ENCODE measurements at places on chromosomes 11 and 22.
A peak's percentile ranks its signal among the peaks of the same experiment; 100 is the strongest.

- peak; percentile 96 for DNase-seq
Observed at GRCh38 chr11:69497221-69497787, 15.8 kb downstream of the LINC01488 start.

DNA sequence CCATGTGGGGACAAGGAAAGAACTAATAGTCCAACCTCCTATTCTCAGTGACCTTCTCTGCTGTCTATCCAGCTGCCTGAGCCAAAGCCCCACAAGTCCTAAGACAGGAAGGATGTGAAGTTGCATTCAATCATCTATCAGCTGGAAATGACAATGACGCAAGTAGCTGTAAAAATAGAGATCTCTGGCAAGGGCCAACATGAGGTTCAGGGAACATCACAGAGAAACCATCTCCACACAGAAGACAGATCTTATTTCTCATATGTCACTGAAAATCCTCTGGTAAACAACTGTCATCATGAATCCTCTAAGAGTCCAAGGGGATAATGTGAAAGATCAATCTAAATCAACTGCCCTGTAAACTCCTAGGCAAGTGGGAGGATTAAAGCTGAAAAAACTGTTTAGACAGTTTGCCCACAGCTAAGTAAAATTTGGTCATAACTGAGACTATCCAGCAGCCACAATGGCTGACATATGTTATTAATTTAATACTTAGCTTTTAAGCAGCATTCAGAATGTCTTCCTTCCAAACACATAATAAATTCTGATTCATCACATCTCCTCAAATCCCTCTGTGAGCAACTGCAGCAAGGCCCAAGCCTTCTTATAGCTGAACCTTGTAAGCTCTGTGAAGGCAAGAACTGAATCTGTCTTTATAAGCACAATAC is 52.1 kb downstream of the ALG9 start:
- peak; percentile 98 for DNase-seq

DNA sequence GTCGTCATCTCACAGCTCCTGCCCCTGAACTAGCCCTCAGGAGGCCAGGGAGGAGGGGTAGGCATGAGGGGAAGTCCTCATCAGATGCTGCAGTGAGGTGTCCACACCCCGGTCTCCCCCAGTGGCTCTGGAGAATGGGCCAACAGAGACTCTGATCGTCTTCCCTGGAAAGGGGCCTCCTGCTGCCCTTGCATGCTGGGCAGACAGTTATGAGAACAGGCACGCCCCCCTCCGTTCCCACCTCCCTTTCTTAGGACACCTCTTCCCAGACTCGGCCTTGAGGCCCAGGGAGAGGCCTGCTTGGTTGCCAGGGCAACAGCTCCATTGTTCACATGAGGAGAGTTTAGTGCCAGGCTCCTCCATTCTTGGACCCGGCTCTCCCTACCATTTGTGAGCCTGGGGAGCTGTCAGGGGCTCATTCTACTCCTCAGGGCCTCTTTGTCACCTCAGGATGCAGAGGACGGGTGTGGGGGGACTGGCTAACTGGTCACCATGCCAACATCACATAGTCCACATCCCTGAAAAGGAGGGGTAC is 157.7 kb downstream of the TTC17 start:
- no peak for DNase-seq

GRCh38 chr11:2570841-2571597 is 126.2 kb downstream of the KCNQ1 start:
- DNase-seq: no peak

- no peak for DNase-seq
Observed at GRCh38 chr22:39185601-39186012, 33.1 kb upstream of the CBX7 start.

- no peak for DNase-seq
Observed at GRCh38 chr11:88464528-88464927, 127.0 kb upstream of the CTSC start.

DNA sequence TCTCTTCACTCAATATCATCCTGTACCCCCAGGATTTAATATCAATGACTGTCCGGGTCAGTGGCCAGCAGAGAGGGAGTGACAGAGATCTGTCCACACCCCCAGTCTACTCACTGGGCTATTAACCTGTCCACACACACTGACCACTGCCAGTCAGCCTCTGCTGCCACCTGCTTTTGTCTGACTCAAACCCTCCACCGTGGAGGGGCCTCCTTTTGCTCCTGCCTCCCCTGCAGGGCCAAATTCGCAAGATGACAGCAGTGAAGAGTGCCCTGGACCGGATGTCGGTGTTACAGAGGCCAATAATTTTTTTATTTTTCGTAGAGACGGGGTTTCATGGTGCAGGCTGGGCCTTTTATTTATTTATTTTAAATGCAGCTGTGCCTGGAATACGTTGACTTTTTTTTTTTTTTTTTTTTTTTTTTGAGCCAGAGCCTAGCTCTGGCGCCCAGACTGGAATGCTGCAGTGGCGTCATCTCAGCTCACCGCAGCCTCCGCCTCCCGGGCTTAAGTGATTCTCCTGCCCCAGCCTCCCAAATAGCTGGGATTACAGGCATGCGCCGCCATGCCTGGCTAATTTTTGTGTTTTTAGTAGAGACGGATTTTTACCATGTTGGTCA is 5.1 kb downstream of the PDXP start:
- DNase-seq: peak; percentile 80

GRCh38 chr22:27128461-27129085 is 471.2 kb downstream of the MIAT start:
- no peak for DNase-seq

DNA sequence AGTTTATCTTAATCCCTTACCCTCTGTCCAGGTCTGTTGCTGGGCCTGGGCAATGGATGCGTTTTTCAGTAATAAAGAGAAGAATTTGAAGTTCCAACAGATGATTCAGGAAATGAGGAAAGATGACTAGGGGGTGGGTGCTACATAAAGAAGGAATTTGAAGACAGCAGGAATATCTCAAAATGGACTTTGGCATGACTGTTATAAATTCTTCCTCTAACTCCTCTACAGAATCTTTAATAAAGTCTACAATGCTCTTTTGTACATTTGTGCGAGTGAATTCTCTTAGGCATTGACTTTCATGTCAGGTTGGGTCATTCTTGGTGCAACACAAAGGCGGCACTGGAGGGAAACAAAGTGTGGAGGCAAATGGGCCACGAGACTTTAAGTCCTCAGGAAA is 35.1 kb upstream of the PRSS23 start:
- no peak for DNase-seq

DNA sequence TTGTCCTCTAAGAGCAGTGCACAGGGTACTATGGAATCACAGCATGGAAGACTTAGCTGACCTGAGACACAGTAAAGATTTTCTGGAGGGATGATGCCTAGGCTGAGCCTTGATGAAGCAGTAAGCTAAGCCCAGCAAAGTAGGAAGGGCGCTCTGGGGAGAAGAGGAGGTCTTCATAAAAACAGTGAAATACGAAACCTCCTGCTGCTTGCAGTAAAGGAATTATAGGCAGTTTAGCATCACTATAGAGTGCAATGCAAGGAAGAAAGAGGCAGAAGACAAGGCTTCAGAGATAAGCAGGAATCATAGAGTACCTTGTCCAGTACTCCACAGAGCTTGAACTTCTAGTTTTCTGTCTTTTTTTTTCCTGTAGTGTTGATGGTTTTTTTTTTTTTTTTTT is 555.7 kb upstream of the CADM1 start:
- no peak for DNase-seq

DNA sequence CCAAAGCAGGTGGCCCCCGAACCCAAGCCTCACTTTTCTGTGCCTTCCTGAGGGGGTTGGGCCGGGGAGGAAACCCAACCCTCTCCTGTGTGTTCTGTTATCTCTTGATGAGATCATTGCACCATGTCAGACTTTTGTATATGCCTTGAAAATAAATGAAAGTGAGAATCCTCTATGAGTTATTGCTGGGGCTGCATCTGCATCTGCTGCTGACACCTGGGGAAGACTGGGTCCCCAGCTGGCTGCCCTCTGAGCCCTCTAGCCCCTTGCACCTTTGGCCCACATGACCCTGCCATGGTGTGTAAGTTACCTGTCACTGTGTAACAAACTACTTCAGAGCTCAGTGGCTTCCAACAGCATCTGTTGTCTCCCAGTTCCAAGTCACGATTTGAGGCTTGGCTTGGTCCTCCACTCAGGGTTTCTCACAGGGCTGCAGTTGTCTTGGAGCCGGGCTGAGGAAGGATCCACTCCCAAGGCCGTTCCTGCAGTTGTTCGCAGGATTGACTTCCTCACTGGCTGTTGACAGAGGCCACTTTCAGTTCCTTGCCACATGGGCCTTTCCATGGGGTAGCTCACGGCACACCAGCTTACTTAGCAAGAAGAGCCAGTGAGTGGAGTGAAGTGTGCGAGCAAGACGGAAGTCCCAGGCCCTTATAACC is 13.5 kb upstream of the UVRAG start:
- DNase-seq: no peak

- DNase-seq: peak; percentile 80
Observed at GRCh38 chr22:35219012-35219411, 38.3 kb upstream of the HMGXB4 start.

- peak; percentile 24 for DNase-seq
Observed at GRCh38 chr11:110295531-110296225, 736 bp downstream of the RDX start.

DNA sequence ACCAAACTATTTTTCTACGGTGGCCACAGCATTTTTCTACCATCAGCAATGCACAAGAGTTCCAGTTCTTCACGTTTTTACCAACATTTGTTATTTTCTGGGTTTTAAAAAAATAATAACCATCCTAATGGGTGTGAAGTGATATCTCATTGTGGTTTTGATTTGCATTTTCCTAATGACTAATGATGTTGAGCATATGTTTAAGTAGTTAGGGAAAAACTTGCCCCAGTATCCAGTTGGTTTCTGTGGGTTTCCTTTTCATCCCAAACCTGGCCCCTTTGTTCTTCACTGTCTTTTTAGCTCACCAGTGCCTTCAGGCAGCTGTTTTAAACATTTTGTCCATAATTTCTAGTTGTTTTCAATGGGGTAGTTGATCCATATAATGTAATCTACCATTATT is 14.7 kb upstream of the PTS start:
- DNase-seq: no peak

DNA sequence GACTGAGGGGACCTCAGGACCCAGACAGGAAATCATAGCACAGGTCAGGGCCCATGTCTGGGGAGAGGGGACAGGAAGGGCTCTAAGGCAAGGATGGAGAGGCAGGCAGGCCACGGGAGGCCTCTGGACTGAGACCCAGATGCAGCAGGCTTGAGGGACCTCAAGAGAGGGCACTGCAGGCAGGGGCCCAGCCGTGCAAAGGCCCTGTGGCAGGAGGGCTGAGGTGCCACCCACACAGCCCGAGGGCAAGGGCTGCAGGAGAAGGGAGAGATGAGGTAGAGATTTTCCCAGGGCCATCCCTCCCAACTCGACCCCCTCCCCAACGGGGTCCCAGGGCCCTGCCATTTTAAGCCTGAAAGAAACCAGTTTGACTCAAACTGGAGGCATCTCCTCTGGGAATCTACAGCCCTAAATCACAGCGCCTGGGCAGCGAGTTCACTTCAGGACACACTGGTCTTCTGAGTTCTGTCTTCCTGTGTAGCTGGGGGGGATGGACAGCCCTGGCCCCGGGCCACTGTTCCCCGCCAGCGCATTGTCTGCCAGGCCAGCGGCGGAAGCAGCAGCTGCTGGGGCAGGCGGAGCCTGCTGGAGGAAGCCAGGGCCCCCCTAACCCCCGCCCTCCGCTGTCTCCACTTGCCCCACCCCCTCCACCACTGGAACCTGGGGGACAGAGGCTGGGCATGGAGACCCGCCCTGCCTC is 20.3 kb upstream of the WNT7B start:
- peak; percentile 96 for DNase-seq

DNA sequence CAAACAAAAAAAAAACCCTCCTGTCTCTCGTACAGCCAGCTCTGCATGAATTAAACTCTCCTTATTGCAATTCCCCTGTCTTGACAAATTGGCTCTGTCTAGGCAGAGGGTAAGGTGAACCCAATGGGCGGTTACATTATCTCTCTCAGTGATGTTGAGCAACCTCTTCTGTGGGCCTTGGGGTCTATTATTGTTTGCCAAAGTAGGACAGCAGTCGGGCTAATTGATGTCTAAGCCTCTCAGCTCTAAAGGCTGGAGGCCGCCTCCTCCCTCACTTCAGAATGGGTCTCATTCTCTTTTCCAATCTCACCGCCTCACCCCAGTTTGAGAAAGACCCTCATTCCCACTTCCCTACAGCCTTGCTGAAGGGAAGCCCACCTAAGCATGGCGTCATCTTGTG is 1.3 kb upstream of the SLC25A45 start:
- DNase-seq: peak; percentile 80

GRCh38 chr11:44954051-44954906 is 3.6 kb upstream of the TP53I11 start:
- no peak for DNase-seq

DNA sequence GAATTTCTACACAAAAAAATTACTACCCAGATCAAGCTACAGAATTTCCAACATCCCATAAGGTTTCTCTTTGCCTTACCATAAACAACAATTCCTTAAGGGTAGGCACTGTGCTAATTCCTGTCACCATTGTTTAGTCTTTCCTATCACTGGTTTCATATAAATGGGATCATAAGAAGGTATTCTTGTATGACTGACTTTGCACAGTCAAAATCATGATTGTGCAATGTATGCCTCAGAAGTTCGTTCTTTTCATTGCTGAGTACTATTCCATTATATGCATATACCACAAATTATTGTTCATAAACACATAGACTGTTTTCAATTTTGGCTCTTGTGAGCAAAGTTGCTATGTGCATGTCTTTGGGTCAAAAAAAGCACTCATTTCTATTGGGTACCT is 611.6 kb upstream of the CADM1 start:
- DNase-seq: no peak

DNA sequence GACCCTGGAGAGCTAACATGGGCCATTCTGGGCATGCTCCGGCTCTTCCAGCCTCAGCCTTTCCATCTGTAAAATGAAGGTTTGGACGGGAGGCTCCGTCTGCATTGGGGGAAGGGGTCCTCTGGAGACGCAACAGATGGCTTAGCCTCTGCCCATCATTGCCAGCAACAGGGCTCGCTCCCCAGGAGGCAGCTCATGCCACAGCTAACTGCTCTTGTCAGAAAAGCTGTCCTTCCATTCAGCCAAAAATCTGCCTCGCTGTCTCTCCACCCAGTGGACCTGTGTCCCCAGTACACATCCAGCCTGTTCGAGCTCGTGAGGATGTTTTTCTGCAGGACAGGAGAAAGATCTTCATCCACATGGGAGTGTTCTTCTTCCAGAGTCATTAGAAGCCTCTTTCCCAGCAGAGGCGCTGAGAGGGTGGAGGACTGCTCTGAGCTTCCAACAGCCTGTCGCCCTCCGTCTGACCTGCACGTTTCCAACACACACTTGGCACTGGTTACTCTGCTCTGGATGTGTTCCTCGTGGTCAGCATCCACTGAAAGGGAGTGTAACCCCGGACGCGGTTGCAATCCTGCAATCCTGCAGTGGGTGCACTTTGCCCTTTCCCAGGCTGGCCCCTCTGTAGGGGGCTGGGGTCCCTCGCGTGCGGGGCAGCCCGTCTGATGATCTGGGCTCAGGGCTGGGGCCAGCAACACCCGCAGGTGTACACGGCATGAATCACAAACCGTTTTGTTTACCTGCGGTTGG is 1340.9 kb downstream of the TBC1D22A start:
- no peak for DNase-seq

GRCh38 chr11:107827041-107827440 is 31.5 kb downstream of the SLC35F2 start:
- no peak for DNase-seq
